ENCODE measurements at places on chromosomes 1 and 21.

- DNase-seq, result no peak
Measured at GRCh38 chr1:143735764-143736461, 235.9 kb downstream of the FAM72C start.

DNA sequence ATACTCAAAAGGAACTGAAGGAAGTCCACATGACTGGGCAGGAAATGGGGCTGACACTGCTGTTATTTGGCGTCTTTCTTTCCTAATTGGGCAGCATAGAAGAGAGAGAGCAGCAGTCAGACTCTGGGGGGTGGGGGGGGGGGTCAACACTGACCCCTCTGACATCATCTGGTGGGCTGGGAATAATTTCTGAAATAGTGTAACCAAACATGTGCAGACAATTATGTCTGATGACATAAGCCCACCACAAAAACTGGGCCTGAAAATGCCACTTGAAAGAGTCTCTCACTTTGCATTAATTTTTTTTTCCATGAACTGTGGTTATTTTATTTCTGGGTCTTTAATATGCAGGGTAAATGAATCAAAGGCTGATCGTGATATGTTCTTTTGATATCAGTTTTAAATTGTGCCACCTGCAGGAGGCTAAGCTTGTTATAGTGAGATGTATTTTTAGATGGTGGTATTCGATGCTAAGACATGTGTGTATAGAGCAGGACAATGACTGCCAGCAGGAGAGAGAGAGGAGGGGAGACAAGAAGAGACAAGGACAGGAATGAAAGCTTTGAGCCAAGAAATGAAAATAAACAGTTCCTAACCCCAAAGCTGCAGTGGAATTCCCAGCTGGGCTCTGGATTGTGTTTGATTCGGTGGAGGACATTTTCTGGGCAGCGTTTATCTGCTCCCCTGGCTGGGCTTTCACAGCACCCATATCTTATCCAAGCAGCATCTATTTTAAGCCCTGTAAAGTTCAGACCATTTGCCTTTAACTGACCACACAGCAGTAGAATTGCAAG, 264.7 kb downstream of the PBX1 start:
- no peak for DNase-seq

DNA sequence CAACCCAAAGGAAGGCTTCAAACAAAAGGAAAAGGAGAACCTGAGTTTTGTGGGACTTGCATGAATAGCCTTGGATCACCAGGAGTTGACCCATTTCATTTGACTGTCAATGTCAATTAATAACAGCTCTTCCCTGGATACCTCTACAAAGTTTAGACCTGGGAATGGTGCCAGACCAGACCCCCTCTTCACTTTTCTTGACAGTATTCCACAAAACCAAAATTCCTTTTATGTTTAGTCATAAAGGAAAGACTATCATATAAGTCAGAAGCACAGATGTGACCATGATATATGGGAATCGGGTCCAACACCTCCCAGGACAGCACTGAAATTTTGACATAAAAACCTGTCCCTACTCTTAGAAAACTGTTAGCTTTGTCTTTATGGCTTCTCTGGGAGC, 191.8 kb downstream of the LYPLAL1 start:
- DNase-seq, result no peak

GRCh38 chr1:234706199-234706598, 96.2 kb upstream of the IRF2BP2 start:
- no peak for DNase-seq

- DNase-seq, result no peak
Measured at GRCh38 chr1:7931446-7931812, 9.2 kb downstream of the TNFRSF9 start.

- DNase-seq, result no peak
Measured at GRCh38 chr1:116842654-116843053, 67.1 kb upstream of the PTGFRN start.

GRCh38 chr21:37582590-37582989, 216.0 kb downstream of the DYRK1A start:
- no peak for DNase-seq

DNA sequence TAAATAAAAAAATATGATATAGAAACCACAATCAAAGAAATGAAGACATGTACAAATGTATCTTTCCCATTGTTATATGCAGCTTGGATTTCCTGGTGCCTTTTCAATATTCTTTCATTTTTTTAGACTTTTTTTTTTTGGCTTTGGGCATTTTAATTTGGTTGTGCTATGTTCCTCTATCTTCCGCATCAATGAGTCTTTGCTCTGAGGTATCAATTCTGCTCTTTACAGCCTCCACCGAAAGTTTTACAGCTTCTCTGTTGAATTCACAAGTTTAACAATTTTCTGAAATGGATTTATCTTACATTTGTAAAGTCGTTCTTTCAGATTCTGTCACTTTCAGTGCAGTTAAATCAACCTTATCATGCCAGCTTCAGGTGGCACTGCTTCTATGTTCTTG, 50.5 kb downstream of the OMA1 start:
- no peak for DNase-seq

- no peak for DNase-seq
Measured at GRCh38 chr1:116152577-116152943, 41.4 kb downstream of the MAB21L3 start.

DNA sequence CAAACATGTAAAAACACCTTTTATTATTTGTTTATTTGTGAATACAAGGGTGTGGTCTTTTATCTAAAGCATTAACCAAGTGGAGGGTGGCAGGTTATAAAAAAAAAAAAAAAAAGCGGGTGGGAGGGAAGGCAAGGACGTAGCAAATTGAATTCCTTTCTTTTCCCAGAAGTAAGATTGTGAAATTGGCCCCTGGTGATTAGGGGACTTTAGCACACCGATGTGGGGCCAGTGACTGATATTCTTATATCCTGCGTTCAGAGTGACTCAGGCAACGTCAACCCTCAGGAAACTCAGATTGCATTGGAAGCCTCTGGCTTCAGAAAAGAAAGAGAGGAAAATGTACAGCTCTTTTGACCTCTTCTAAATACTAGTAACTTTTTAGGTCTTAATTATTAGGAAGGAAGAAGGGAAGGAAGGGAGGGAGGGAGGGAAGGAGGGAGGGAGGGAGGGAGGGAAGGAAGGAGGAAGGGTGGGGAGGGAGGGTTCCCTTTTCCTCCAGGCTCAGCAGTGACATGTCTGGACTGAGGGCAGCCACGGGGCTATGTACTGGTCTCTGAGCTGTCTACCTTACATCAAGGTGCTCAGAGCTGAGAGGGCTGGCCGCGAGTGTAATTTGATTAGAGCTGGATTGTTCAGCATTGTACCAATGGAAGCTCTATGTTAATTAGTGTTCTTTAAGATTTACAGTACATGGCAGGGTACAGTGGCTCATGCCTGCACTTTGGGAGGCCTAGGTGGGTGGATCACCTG, 30.2 kb downstream of the EVA1C start:
- no peak for DNase-seq

DNA sequence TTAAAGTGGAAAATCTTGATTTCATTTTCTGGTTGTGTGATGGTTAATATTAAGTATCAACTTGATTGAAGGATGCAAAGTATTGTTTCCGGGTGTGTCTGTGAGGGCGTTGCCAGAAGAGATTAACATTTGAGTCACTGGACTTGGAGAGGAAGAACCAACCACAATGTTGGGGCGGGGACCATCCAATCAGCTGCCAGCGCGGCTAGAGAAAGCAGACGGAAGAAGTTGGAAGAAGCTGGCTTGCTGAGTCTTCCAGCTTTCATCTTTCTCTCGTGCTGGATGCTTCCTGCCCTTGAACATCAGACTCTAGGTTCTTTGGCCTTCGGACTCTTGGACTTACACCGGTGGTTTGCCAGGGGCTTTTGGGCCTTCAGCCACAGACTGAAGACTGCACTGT, 832.6 kb upstream of the TMPRSS15 start:
- no peak for DNase-seq

DNA sequence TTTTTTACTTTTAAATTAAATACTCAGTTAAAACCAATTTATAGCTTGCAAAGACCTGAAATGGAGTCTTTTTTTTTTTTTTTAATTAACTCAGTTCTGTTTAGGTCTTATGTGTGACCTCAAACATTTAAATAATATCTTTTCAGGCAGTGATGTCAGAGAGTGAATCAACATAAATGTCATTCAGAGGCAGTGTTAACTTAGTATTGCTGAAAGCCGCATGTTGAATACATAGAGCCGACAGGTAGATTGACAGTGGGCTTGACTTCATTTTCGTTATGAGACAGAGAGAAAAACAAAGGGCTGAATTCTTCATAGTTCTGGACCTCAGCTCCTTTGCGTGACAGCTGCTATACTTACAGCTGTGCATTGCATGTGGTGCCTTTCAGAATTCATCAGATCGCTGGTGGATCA, 51.5 kb downstream of the PRDM2 start:
- no peak for DNase-seq

DNA sequence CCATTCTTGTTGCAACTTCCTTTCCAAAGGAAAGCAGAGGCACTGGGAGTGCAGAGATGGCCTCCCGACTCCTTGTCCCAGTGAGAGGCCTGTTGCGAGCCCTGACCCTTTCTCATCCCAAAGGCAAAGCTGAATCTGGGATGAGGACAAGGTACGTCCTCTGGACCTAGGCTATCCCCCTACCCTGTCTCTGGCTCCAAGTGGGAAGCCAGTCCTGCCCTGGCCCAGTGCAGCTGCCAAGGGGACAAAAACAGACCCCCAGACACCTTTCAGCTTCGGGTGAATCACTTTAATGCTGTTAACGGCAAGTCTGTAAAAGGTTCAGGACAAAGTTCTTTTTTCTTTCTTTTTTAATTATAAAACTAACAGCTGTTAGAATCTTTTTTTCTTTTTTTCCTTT, 2.5 kb downstream of the TSSK3 start:
- DNase-seq, result no peak

GRCh38 chr1:6095511-6096242, 50.0 kb downstream of the KCNAB2 start:
- DNase-seq, result no peak

- no peak for DNase-seq
Measured at GRCh38 chr1:158984386-158984785, 25.3 kb upstream of the IFI16 start.

DNA sequence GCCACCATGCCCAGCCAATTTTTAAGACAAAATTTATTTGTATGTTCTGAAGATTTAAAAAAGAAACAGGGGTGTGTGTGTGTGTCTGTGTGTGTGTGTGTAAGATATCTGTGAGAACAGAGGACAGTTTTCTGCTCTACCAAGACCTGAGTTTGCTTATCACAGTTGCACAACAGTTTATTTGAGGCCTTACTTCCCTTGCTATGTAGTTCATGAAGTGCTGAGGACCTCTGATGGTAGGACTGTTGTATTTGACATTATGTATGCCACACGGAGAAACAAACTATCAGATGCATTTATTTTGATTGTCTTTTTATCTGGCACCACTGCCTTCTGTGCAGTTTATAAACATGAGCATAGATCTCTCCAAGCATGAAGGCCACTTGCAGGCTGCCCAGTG, 355.2 kb downstream of the PBX1 start:
- DNase-seq, result no peak

DNA sequence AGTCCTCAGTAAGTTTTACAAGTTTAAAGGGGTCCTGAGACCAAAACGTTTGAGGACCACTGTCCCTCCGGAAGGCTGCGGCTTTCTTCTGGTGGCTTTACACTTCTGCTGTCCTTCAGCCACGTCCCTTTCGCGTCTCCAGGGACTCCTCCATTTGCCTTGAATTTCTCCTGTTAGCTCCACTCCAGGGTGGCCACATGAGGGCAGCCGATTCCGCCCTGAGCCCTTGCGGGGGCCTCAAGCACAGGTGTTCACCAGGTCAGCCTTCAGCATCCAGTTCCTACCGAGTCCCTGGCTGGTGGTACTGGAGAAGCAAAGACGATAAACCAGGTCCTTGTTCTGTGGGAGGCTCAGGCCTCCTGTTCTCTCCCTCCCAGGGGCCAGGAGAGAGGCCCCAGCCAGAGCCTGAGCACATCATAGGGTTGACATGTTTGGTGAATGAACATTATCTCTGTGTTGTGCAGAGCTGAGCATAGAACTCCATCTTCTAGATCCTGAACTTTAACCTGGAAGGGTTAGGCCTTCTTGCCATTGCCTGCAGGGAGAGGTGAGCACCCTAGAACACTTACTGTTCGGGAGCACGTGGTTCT, 27.4 kb upstream of the COQ8A start:
- peak; percentile 66 for DNase-seq

- no peak for DNase-seq
Measured at GRCh38 chr21:21968810-21969209, 970.6 kb downstream of the NCAM2 start.

GRCh38 chr1:8985915-8986813, 40.1 kb downstream of the SLC2A7 start:
- no peak for DNase-seq

- no peak for DNase-seq
Measured at GRCh38 chr1:168114845-168115244, 21.9 kb downstream of the GPR161 start.

- DNase-seq, result peak; percentile 39
Measured at GRCh38 chr1:192545896-192546521, 29.6 kb upstream of the RGS1 start.

GRCh38 chr1:25161981-25162380, 70.3 kb downstream of the SYF2 start:
- no peak for DNase-seq

DNA sequence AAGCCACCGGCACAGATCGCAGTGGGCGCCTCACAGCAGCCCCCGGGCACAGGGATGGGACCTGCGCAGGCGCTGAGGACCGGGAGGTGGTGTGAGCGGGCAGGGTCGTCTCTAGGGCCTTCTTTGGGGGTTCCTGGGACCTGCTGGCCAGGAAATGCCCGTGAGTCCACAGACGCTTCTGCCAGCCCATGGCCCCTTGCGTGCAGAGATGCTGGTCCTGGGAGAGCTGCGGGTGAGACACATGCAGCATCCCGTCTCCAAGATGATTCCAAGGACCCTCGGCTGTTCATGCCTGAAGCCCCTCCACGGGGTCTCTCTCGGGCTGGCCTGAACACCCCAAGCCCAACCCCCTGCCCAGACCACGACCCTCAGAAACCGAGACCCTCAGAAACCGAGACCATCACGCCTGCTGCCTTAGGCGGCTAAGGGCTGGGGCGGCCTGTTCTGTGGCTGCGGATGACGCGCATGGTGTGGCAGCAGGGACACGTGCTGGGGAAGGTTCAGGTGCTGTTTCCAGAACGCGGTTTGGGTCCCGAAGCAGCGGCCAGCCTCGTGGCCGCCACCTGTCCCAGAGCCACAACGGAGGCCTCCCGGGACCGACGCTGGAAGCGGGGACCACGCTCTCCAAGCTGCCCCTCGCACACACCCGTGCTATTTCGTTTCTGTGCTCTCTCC, 23.0 kb downstream of the CFAP74 start:
- DNase-seq, result no peak

GRCh38 chr1:64356636-64357256, 113.2 kb upstream of the CACHD1 start:
- no peak for DNase-seq

DNA sequence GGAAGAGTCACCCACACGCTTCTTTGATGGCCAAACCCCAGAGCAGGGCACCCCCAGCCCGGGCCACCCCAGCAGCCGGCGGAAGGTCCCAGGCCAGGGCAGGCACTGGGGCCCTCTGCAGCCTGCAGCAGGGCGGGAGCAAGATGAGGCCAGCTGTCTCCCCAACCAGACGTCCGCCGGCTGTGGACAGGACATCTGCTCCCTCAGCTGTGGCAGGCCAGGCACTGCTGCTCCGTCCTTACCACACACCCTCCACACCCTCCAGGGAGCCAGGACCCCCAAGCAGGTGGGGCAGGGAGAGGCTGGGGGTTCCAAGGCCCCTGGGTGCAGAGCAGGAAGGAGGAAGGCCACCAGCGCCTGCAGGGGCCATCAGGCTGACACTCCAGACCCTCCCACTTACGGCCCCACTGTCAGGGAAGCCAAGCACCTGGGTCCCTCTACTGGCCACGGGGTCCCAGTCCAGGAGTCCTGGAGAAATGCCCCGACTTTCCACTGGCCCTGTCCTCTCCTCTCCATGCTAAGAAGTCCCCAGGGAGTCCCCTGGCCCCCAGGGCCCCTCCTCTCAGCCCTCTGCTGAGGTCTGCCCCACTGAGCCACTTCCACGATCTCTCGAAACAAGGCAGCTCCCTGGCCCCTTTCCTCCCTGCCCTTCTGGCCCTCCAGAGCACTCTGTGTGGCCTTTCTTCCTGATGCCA, 5.6 kb downstream of the WNT9A start:
- no peak for DNase-seq

All from germinal center (tissue), 1 donor.